ENCODE measurements at places on chromosomes 4 and X.

- no peak for DNase-seq
Observed at GRCh38 chr4:82560853-82561785, 669 bp downstream of the TMEM150C start.

DNA sequence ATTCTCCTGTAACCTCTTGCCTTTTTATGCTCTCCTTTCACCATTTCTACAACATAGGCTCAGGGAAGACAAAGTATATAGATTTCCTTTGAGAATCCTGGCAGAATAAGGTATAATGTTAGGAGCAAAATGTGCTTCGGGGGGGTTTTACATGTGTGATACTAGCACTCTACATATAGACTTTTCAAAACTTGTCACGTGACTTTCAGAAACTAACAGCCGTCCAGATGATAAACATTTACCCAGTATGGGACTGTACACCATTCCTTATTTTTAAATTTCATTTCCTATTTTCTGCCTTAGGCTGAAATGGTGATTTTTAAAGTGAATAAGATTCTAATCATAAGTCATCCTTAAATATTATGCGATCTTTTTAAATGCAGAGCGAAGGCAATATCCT lies 420.4 kb upstream of the PITX2 start:
- DNase-seq: no peak

DNA sequence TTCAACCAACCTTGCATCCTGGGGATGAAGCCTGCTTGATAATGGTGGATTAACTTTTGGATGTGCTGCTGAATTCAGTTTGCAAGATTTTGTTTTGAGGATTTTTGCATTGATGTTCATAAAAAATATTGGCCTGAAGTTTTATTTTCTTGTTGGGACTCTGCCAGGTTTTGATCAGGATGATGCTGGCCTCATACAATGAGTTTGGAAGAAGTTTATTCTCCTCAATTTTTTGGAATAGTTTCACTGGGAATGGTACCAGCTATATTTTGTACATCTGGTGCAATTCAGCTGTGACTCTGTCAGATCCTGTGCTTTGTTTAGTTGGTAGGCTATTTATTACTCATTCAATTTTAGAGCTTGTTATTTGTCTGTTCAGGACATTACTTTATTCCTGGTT lies 340.3 kb upstream of the TRAM1L1 start:
- DNase-seq: no peak

DNA sequence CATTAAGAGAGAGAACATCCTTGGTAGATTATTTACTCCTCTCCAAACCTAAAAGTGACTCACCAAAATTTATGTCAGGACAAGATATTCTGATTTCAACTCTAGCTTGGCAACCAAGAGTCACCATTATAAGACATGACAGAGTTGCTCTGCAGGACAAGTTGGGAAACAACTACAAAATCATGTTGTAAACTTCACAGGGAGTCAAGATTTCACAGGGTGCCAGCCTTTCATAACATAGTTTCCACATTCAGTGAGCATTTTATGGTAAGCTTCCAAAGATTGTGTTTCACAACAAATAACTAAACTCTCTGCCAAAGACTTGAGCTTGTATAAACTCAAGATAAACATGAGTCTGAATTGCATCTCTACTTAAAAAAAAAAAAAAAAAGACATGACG lies 121.0 kb upstream of the DIAPH2 start:
- DNase-seq: no peak

DNA sequence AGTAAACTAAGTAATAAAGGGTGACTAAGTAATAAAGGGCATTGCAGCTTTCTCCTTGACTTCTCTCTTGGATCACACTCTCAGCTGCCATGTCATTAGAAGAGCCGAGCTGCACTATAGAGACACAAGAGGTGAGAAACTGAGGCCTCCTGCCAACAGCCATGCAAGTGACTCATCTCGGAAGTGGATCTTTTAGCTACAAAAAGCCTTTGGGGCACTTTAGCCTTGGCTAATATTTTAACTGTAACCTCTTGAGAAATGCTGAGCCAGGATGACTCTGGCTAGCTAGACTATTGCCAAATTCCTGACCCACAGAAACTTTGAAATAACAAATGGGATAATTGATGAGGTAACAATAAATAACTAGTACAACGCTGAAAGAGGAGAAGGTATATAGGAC lies 1.5 kb upstream of the NEIL3 start:
- DNase-seq: no peak

DNA sequence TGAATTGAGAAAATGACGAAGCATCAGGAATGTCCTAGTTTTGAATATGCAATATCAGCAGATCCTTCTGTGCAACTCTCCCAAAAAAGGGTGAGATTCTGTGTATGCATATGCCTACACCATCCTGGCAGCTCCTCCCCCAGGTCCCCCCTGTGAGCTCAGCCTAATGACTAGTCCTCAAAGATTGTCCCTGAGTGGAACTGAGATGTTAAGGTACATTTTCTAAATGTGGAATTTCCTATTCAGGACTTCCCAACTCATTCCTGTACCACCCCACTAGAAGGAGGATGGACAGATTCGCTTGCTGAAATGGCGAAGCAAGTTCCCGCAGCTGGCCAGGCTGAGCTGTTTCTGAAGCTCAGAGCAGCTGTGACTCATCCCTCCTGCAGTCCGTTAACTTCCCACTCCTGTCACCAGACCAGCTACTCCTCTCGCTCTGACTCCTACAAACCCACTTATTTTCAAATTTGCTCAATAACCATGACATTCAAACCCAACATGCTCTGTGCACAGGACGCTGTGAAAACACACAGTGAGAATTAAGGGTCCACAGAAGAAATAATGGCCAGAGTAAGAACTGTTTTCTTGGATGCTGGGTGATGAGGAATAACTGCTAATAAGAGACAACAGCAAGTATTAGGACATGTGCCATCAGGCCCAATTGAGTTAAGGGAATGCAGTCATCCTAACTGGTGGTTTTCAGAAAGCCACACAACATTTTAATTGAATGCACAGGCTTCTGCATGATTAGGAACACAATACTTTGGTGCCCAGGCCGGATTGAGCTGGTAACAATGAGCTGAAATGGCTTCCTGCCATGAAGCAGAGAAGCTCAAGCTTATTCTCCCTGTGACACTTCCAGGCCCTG lies 40.0 kb upstream of the IRF2 start:
- peak; percentile 49 for DNase-seq

- no peak for DNase-seq
Observed at GRCh38 chr4:14644580-14645282, 357.6 kb upstream of the CPEB2 start.

GRCh38 chrX:123878252-123878721 lies 18.4 kb downstream of the XIAP start:
- DNase-seq: no peak

DNA sequence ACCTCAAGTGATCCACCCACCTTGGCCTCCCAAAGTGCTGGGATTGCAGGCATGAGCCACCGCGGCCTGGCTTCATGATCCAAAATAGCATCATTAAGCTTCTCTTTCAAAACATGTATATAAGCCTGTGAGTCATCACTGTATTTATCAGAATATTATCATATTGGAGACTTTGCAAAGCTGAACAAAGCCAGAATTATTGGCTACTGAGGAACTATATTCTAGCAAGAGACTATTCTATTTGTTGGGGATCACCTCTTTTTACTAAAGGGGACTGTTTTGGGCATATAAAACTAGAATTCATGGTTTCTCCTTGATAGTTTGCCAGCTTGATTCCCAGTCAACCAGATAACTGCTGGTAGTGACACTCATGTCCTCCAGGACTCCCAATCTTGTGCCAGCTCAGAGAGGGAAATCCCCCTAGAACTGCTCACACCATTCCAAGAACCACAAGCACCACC lies 40.1 kb downstream of the TET2 start:
- DNase-seq: no peak

Data from substantia nigra (tissue), 51 donors.